MV-4-11 (cell line): ENCODE measurements at places on chromosomes 12 and 14.

DNA sequence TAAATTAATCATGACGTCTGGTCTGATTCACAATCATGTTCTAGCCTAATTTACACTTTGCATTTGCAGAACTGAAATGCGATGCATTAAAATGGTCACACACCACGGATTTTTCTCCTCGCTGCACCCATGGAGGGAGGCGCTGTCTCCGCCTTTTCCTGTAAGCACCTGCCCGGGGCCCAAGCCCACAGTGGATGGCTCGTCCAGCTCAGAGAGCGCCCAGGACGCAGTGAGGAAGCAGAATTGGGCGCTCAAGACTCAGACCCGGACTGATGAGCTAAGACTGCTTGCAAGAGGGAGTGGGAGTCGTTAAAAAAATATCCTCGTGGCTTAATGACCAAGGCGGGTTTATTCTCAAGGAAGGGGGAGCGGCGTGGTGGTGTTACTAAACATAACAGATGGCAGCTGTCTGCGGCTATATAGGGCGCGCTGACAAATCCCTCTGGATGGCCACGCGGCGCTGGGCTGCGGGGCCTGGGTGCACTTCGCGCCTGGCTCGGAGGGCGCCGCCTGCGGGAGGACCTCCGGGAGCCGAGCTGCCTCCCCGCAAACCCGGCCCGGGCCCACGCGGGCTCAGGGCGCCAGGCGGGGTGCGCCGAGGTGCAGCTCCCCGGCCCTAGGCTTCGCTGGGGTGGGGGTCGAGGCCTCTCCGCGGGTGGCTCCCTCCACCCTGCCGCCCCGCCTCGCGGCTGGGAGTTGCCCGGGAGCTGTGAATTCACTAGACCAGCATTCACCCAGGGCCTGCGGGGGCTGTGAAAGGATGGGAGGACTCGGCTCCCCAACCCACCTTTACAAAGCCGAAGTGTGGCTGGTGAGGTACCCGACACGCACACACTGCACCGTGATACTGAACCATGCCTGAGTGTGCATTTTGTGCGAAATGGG lies 78.7 kb downstream of the PPM1A start:
- DNase-seq: peak; percentile 59

- no peak for DNase-seq
These were observed 110.7 kb downstream of the PTPRR start for GRCh38 chr12:70809887-70810286.

DNA sequence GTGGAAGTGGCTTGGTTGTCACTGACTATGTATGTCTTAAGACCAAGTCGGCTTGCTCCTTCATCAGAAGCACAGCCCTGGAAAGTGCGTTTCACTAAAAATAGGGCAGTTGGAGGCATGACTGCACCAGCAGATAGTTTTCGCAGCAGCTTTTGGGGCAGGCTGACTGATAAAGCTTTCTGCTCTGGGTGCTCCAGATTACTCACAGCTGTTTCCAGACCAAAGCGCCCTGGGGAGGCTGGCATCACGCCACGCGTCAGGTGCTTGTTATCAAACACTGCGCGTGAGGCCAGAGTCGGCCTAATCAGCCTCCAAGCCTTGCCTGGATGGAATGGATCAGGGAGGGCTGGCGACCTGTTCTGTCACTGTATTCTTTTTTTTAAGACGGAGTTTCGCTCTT lies 13.3 kb upstream of the LRRC10 start:
- no peak for DNase-seq

DNA sequence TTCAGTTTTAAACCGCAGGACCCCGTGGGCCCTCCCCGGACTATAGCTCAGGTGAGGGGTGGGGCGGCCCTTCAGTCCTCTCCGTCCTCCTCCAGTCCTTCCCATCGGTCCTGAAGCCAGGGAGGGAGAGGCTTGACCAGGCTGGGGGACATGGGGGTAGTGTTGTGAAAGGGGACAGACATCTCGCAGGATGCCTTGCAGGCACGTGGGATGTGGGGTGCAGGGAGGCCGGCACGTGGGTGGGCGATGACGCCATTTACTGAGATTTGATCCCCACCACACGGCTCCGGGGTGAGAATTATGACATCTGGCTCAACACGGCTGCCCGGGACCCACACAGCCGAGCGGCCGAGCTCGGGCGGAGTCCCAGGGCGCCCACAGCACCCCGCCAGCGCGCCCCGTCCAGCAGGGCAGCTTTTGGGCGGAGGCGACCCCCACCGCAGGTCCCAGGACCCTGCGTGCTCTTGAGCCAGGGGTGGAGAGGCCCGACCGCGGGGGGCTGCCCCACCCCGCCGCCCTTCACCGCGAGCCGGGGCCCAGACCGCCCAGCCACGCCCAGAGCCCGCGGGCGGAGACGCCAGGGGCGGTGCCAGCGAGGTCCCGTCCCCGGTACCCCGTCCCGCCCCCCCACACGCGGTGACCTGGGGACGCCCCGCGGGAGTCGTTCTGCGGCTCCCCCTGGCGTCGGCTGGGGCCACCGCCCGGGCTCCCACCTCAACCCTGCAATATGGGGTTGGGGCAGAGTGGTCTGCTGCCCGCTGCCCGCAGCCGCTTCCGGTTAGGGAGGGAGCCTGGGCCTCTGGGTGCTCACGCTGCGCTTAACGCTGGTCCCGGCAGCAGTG lies 3.3 kb upstream of the EXOC3L4 start:
- peak; percentile 76 for DNase-seq

GRCh38 chr12:53991077-53991460 lies 6.1 kb downstream of the HOXC10 start:
- DNase-seq: no peak

- DNase-seq: no peak
These were observed 382.2 kb downstream of the GRIN2B start for GRCh38 chr12:13599176-13599575.

DNA sequence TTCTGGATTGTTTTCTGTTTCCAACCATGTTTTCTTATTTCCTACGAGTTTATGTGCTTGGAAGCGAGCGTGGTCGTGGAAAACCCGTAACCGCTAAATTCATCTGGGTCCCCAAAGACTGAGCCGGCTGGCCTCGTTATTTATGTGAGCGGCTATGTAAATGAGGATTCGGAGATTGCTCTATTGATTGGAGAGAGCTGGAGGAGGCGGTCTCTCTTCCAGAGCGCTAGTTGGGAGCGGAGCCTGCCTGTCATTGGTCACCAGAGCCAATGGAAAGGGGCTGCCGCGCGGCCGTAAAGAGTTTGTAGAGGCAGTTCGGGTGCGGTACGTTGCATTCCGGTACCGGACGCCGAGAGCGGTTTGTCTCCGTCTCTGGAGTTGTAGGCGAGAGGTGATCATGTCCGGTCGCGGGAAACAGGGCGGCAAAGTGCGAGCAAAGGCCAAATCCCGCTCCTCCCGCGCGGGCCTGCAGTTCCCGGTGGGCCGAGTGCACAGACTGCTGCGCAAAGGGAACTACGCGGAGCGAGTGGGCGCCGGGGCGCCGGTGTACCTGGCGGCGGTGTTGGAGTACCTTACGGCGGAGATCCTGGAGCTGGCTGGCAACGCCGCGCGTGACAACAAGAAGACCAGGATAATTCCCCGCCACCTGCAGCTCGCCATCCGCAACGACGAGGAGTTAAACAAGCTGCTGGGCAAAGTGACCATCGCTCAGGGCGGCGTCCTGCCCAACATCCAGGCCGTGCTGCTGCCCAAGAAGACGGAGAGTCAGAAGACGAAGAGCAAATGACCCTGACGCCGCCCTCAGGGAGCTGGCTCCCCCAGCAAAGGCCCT lies 29.0 kb downstream of the WBP11 start:
- peak; percentile 92 for DNase-seq

DNA sequence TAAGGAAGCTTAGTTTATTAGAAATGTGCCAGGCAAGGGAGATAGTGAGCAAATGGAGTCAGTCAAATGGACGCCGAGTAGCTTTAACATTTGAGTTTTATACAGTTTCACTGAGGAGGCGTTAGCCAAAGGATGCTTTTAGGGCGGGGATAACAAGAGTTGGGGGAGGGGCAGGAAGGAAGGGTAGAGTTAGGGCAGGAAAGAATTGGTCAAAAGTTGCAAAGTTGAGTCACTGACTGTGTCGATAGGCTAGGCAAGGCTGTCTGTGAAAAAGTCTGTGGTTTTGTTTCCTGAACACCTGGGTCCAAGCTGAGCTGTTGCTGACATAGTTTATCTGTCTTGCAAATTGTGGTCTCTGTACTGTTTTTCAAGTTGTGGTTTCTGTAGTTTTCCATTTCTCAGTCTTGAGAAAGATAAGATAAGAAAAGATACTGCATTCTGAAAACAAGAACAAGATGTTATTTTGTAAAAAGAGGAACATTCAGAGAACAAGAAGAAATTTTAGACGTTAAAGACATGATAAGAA lies 62.6 kb upstream of the RESF1 start:
- peak; percentile 100 for DNase-seq

- DNase-seq: no peak
These were observed 43.4 kb downstream of the RIN3 start for GRCh38 chr14:92556863-92557543.
